ENCODE measurements at places on chromosomes 1 and 21.

GRCh38 chr1:67688526-67689219, 3.7 kb downstream of the GADD45A start:
- H3K4me1 ChIP-seq = peaks cover 19% of the 10 kb centered on the region
- H3K4me3 ChIP-seq = no peak overlapping the region
- no peak overlapping the region for H3K27ac ChIP-seq
- no peaks in the 10 kb centered on the region for H3K27me3 ChIP-seq
- no peaks in the 10 kb centered on the region for H3K36me3 ChIP-seq
- no peak for DNase-seq

DNA sequence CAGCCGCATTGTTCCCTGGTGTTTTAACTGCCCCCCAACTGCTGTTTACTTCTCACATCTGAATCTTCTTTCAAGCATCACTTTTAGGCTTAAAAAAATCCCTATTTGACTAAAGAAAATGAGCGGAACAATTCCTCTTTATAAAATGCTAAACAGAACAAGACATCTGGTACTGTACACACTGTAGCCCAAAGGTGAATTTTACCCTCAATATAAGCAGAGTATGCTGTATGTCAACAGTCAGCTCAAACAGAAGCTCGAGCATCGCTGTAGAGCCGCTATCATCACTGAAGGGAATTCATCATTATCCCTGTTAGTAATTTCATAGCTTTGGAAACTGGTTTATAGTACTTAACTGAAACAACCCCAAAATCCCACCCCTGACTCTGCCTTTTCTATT, 85.3 kb downstream of the LRRC8D start:
- H3K4me1 ChIP-seq = peaks cover 6% of the 10 kb centered on the region
- H3K27ac ChIP-seq = no peak overlapping the region
- no peaks in the 10 kb centered on the region for H3K36me3 ChIP-seq
- H3K4me3 ChIP-seq = no peak overlapping the region
- DNase-seq = no peak
- no peaks in the 10 kb centered on the region for H3K27me3 ChIP-seq

DNA sequence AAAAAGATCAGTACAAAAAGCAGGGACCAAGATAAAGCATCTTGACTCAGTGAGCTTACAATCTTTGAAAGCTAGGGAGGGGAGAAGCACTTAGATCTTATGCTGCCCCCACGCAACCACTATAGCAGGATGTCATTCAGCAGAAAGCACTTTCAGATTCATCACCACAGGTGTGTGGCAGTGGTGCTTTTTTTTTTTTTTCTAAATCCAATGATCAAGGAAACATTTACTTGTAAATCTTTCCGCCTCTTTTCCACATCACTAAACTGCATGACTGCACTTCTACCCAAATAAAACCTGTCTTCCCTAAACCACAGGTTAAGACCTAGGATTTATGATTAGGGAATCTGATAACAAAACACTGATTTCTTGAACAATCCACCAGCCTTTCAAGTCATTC, 154.8 kb downstream of the SLC45A1 start:
- no peaks in the 10 kb centered on the region for H3K27me3 ChIP-seq
- no peaks in the 10 kb centered on the region for H3K36me3 ChIP-seq
- H3K27ac ChIP-seq = no peak overlapping the region
- DNase-seq = peak; percentile 37

- no peaks in the 10 kb centered on the region for H3K36me3 ChIP-seq
- no peak overlapping the region for H3K27ac ChIP-seq
- no peak overlapping the region for H3K4me3 ChIP-seq
- H3K4me1 ChIP-seq = no peaks in the 10 kb centered on the region
- DNase-seq = no peak
These were observed 299.2 kb downstream of the GPATCH2 start for GRCh38 chr1:217331698-217332097.

DNA sequence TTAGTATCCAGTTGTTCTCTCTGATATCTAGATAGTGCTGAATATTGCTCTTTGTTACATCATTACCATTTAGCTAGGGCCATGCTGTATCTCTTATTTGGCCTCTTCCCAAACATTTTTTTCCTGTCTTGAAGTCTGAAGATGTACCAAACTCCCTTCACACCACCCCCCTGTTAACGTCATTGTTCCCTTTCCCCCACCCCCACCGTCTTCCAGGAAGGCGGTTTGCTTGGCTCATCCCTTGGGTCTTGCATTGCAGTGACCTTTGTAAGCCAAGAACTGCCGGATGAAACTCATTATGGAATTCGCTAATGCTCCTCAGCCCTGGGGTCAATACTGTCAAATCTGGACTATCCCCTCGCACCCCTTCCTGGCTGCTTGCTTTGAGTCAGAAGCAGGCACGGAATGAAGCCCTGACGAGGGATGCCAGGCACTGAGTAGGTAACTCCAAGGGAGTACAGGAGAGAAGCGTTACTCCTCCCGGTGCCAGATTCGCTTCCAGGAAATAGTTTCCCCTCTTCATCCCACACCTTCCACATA, 283.1 kb downstream of the TM2D1 start:
- H3K27me3 ChIP-seq = no peaks in the 10 kb centered on the region
- no peak for DNase-seq
- no peaks in the 10 kb centered on the region for H3K36me3 ChIP-seq
- H3K4me3 ChIP-seq = no peak overlapping the region
